MM.1S (cell line): ENCODE measurements at places on chromosomes 12 and 14.
A peak's percentile ranks its signal among the peaks of the same experiment; 100 is the strongest.

DNA sequence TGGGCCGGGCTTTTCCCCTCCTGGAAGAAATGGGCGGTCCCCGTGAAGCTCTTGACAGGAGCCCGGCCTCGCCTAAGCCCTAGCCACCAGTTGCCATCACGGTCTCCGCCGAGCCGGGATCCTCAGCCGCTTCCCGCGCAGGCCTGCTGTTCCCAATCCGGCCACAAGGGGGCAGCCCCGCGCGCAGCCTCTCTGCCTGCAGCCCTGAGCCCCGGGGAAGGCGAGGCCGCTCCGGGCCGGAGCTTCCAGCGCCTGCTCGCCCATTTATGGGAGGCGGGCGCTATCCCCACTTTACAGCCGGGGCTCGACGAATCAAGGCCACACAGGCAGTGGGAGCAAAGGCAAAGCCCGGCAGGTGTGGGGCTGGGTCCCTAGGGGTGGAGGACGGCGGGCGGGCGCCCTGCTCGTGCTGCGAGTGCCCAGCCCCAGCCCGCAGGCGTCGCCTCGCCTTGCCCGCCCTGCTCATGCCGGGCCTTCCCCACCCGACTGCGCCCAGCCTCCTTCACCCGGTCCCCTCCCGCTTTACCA is 61.5 kb downstream of the LGMN start:
- peak; percentile 39 for DNase-seq

DNA sequence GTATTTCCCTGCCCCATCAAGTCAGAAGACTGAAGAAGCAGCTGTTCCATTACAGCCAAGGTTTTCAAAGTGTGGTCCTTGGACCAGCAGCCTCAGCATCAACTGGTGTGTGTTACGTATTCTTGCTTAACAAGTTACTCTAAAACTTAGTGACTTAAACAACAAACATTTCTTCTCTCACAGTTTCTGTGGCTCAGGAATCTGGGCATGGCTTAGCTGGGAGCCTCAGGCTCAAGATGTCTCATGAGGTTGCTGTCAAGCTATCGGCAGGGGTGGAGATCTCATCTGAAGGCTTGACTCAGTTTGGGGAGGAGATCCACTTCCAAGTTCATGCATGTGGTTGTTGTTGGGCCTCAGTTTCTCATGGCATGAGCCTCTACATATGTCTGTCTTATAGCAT is 174.5 kb downstream of the KTN1 start:
- DNase-seq, result no peak

GRCh38 chr14:98819132-98819866 is 452.7 kb downstream of the BCL11B start:
- no peak for DNase-seq

GRCh38 chr12:66340131-66340530 is 37.8 kb downstream of the HELB start:
- no peak for DNase-seq

GRCh38 chr14:64474041-64474440 is 8.7 kb downstream of the AKAP5 start:
- no peak for DNase-seq

- no peak for DNase-seq
Measured at GRCh38 chr12:4251967-4252366, 21.6 kb upstream of the CCND2 start.

DNA sequence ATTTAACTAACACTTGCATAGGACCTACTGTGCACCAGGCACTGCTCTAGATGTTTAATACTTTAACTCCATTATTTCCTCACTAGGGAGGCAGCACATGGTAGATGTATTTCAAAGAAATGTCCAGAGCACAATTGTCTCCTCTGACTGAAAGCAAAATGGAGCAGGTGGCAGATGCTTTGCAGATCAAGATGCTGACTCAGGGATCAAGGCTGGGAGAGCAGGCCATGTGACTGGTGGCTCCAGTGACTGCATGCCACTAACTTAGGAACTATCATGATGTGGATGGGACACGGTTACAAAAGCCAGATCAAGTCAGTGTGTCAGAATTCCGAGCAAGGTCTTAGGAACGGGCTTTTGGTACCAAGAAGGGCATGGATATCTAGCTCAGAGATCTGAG is 28.2 kb downstream of the SERPINA11 start:
- no peak for DNase-seq

GRCh38 chr12:95673576-95673975 is 117.0 kb downstream of the NTN4 start:
- no peak for DNase-seq

- peak; percentile 68 for DNase-seq
Measured at GRCh38 chr12:67069451-67070306, 199.5 kb upstream of the CAND1 start.

DNA sequence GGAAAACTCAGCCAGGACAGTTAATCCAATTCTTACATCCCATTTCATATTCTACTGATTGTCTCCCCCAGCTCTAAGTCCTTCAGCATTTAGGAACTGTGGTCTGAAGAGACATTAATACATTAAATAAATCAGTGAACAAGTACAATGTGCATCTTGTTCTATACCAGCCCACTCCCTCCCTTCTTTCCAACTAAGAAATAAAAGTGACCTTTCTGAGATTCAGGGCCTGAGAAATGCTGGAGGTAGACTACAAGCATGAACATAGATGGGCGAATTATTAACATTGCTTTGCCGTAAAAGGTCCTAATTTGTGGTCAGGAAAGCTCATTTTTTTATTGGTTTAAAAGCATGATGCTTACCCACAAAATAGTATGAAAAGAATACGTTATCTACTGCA is 113.1 kb downstream of the NELL2 start:
- DNase-seq, result no peak

DNA sequence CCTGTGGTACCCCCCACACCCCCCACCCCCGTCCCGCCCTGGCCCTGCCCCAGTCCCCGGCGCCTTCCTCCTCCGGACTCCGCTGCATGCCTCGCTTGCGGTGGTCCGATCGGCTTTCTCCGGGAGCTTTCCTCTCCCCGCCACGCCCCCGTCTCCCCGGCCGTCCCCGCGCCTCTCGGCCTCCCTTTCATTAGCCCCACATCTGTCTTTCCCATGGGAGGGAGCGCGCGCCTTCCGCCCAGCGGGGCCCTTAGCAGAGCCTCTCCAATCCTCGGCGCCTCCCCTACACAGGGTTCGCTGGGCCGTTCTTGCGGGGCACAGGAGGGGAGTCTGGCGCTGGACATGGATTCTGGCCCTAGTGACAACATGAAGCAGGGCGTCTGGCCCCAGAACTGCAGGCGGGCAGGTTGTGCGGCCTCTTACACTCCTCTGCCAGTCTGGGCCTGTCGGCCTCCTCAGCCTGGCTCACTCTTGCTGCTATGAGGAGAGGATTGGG is 1.5 kb upstream of the EFS start:
- no peak for DNase-seq

GRCh38 chr12:51980051-51980808 is 26.5 kb upstream of the TAMALIN start:
- peak; percentile 61 for DNase-seq

GRCh38 chr14:38210587-38211216 is 3.0 kb downstream of the SSTR1 start:
- DNase-seq, result no peak

GRCh38 chr14:21074398-21075272 is 4.5 kb downstream of the ARHGEF40 start:
- no peak for DNase-seq

DNA sequence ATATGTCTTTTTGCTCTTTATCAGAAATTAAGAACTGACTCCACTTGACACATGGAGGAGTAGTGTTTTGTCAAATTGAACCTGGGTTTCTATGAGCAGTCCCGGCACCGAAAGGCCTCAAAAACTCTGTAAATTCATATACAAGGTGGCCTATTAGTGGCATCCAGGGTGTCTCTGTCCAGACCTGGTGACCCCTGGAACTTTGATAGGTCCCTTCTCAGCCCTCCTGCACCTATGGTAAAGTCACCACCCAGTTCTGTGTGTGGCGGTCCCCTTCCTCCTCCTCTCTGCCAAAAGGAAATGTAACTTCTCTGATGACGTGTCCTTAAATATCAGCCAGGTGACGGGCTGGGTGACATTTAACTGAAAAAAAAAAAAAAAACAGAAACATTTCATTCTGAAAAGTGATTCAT is 204.0 kb upstream of the FOXN3 start:
- DNase-seq, result no peak

GRCh38 chr12:75508159-75508558 is 3.2 kb downstream of the KRR1 start:
- no peak for DNase-seq

- DNase-seq, result no peak
Measured at GRCh38 chr14:101862177-101862576, 100.7 kb downstream of the PPP2R5C start.

GRCh38 chr12:41277100-41277945 is 89.2 kb downstream of the PDZRN4 start:
- peak; percentile 67 for DNase-seq

GRCh38 chr14:64958743-64959142 is 13.4 kb downstream of the RAB15 start:
- no peak for DNase-seq

DNA sequence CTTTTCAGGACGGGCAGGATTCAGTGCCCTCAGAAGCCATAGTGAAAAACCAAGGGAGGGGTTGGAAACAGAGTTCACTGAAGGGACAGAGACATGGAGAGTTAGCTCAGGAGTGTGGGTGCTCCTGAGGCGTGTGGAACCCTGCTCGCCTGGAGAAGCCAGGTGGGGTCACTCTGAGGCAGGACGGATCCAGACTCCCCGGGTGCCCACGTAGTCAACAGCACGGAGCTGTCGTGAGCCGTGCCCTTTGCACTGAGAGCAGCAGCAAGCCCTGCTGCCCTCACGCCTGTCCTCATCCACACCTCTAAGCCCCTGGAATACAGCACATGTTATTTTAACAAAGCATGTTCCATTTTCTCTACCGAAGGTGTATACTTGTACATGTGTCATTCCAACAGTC is 114.7 kb downstream of the FBXL14 start:
- DNase-seq, result no peak

GRCh38 chr12:110345176-110345661 is 58.3 kb downstream of the ANAPC7 start:
- DNase-seq, result no peak
